Ammon's horn (tissue), 1 donor: ENCODE measurements at places on chromosomes 11 and 22.
A peak's percentile ranks its signal among the peaks of the same experiment; 100 is the strongest.

DNA sequence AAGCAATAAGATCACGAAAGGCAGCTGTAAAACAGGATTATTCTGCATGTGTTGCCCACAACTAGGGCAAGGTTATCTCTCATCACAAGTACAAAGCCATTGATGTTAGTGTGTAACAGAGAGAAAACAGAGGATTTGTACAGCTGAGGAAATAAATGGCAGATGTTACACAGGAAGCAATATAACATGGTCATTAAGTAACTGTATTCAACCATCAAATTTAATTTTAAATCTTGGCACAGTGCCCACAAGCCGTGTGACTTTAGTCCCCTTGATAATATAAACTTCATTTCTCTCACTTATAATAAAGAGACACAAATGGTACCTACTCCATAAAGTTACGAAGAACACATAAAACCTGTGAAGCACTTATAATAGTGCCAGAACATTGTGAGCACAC lies 17.3 kb downstream of the OR51E2 start:
- DNase-seq = no peak

DNA sequence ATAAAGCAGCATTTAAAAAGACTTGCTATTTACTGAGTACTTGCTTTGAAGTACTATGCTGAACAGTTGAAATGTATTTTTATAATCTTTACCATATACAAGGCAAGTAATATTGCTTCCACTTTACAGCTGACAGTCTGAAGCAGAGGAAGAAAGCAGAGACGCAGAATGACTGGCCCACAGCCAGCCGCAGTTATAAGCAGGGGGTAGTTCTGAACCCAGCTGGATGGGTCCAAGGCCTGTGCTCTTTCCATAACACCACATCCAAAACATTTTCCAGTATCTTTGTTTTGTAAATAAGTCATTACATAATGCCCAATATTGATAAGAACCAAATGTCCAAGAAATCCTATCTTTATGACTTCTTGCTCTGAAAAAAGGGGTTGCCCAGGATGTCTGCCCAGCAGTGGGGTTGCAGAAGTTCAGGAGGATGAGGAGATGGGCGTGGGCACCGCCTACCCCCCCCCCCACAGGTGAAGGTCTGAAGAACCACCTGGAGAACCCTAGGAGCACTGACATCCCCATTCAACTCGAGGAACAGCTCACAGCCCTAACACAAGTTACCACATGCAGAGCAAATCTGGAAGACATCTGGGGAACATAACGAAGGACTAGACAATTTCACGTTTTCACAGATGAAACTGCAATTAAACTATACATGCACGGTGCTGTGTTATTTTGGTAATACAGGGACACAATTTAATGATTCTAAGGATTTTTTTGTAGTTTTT lies 24.2 kb upstream of the YPEL1 start:
- no peak for DNase-seq

- no peak for DNase-seq
These were observed 27.9 kb downstream of the RNF169 start for GRCh38 chr11:74776546-74776945.

DNA sequence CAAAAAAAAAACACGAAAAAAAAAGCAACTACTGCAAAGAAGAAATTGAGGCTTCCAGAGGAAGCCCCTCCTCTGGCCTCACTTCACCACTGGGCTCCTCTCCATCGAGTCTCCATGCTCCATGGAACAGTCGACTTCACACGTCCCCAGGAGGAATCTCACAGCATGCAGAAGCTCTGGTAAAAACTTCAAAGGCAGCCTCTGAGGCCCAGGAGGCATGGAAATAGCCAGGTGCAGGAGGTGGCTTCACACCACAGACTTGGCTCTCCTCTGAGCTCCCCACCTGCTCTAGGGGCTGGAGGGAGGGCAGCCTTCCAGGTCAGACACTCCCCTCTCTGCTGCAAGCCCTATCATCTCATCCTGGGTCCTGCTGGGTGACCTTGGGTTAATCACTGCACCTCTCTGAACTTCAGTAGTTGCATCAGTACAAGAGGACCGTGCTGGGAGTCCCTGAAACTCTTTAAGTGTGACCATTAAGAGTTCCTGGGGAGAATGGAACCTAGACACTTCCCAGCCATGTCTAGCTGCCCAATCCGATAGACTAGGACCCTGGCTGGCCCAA lies 8.2 kb downstream of the PDE2A start:
- no peak for DNase-seq

DNA sequence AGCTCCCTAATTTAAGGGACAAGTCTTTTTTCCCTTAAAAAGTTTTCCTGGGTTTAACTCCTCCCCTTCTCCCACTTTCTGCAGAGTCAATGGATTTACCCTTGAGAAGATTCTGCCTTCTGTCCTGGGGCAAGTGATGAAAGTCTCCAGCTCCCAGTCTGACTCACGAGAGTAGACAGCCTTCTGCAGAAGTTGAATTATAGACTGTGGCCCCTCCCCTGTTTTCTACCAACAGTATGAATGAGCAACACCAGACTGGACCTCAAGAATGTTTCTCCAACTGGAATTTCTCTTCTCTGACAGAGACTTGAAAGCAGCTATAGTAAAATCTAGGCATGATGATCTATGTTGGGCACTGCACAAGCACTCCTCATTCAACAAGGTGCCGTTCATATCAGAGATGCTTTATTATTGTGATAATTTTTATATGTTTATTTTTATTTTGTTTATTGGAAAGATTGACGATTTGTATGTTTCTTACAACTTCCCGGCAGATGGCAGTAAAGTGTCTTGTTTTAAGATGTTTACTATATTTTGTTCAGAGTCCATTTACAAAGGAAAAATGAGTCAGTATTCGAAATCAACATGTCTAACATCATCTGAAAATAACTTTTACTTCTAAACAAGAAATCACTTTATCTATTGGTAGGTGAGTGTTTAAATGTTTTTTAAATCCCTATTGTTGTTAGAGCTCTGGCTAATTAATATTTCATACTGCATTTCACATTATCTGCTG lies 56.6 kb downstream of the LMO2 start:
- DNase-seq = peak; percentile 63

GRCh38 chr11:113474362-113475159 lies 637 bp downstream of the DRD2 start:
- DNase-seq = peak; percentile 72

- no peak for DNase-seq
These were observed 77.9 kb upstream of the PARVG start for GRCh38 chr22:44102856-44103255.

- no peak for DNase-seq
These were observed 7.2 kb downstream of the SNAP29 start for GRCh38 chr22:20865875-20866445.

- peak; percentile 84 for DNase-seq
These were observed 7.5 kb downstream of the GP1BB start for GRCh38 chr22:19730655-19731360.

DNA sequence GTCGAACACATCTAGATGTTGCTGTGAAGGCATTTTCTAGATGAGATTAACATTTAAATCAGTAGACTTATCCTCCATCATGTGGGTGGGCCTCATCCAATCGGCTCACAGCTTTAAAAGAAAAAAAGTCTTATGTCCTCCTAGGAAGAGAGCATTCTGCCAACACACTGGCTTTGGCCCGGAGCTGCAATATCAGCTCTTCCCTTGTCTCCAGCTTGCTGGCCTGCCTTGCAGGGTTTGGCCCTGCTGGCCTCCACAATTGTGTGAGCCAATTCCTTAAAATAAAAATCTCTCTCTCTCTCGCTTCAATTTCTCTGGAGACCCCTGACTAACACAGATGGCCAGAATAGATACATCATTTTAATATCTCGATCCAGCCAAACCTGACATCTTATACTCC lies 13.1 kb upstream of the ABCC8 start:
- no peak for DNase-seq

- peak; percentile 73 for DNase-seq
These were observed 6.4 kb upstream of the IFITM3 start for GRCh38 chr11:326842-327580.

DNA sequence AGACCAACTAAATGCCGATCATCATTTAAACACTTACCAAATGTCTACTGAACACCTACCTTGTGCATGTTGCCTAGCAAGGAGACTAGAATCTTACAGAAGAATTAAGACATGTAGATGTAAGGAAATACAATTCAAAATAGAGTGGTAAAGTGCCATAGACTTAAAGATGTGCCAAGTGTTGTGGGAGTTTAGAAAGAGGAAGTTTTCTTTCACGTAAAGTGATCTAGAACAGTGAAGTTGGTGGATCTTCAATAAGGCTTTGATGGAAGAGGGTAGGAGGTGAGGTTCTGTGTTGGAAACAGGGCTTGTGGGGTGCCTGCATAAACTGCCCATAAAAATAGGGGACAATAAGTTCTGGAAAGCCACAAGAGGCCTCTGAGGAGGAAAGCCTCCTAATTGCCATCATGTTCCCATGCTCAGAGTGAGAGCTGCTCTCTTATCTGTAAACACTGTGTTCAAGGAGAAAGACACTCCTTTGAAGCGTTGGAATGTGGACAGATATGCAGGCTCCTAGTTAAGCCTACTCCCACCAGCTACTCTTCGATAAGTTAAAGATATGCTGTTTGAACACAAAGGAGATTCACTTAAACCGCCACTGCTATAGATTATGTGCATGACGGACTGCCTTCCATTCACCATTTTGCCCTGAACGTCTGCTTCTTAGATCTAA lies 66.7 kb downstream of the HSD17B12 start:
- no peak for DNase-seq

DNA sequence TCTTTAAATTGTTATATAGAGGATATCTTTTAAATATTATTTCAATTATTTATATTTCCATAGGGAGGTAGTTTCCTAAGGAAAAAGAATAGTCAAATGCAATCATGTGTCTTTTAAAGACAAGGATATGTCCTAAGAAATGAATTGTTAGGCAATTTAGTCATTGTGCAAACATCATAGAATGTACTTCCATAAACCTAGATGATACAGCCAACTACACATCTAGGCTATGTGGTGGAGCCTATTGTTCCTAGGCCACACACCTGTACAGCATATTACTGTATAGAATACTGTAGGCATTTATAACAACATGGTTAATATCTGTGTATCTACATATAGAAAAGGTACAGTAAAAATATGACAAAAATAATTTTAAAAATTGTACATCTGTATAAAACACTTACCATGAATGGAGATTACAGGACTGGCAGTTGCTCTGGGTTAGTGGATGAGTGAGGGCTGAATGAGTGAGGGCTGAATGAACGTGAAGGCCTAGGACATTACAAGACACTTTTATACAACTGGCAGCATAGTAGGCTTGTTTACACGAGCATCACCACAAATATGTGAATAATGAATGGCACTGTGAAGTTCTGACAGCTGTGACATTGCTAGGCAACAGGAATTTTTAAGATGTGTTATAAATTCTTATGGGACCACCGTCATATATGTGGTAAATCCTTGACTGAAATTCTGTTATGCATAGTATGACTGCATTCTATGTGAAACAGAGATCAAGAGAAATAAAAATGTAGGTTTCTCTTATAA lies 1879.0 kb upstream of the RAG2 start:
- DNase-seq = no peak

DNA sequence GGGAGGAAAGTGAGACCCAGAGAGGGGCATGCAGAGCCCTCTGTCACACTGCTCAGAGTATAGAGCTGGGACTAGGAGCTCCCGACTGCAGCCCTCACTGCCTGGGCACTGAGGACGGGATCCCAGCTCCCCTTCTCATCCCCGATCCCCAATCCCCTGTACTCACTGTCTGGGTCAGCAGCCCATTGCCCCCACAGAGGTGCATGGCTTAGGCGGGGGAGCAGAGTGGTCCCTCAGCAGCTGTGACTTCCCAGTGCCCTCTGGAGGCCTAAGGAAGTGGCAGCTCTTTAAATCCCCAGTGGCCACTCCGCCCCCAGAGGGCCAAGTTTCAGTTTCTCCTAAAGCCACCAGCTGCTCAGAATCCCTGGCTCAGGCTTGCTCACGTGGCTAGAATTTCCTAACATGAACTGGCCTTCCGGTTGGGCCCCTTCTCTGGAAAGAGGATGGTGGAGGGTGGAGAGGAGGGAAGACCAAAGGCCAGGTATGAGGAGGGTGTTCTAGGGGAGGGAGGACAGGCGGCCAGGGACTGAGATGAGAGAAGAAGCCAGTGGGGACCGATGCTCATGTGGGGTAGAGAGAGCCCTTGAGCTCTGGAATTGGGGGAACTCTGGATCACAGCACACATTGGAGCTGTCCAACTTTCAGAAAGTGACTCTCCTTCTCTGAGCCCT lies at the start of gene BATF2:
BATF2 (minus strand) TSS at position 262 of the 671 bp plus-strand sequence; CDS start at position 205, 57 bp downstream.
- peak; percentile 81 for DNase-seq

DNA sequence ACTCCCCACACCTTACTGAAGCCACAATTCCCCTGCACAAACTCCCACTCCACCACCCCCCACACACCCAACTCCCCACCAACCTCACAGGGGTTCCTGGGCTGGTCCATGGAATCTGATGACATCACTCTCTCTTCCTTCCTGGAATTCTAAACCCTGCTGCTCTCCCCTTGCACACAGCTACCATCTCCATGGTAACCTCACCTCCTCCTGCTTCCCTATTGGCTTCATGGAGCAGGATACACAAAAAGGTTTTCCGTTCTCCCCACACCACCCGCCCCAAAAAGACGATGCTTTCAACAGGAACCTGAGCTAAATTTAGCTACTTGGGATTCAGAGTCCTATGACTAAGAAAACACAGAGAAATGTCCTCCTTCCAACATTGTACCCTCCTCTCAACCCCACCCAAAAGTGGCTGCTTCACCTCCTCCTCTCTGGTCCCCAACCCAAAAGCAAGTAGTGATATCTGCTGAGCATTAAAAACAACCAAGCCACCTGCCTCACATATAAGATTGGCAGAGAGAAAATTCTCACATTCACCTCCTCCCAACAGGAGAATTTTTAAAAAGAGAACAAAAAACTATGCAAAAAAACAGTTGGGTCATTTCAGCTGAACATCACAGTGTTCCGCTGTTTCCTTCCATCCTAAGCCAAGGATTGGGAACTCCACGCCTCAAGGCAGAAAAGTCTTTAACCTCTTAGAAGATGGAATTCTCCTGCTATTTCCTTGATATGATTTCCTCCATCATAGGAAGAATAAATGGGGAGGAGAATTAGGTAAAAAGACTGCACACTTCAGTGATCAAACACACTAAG lies 66.9 kb downstream of the RBFOX2 start:
- peak; percentile 85 for DNase-seq

DNA sequence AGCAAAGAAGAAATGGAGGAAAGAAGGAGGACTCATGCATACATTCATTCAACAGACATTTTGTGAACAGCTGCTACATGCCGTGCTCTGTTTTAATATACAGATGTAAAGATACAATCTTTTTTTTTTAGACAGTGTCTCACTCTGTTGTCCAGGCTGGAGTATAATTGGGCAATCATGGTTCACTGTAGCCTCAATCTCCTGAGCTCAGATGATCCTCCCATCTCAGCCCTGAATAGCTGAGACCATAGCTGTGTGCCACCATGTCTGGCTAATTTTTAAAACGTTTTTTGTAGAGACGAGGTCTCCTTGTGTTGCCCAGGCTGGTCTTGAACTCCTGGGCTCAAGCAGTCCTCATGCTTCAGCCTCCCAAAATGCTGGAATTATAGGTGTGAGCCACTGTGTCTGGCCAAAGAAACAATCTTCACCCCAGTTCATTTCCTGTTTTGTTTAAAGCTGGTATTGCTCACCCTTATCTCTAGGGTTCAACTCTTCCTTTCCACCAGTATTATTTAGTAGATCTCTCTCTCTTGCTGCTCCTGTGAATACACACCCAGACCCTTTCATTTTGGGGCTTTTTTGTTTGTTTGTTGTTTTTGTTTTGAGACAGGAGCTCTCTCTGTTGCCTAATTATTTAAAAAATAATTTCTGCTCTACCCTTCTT lies 69.8 kb downstream of the RNF169 start:
- DNase-seq = no peak

- DNase-seq = peak; percentile 41
These were observed 22.9 kb upstream of the IGSF22 start for GRCh38 chr11:18748766-18749365.

- no peak for DNase-seq
These were observed 3.2 kb upstream of the WNT11 start for GRCh38 chr11:76209375-76209972.
